ENCODE measurements at places on chromosomes 4 and X.

DNA sequence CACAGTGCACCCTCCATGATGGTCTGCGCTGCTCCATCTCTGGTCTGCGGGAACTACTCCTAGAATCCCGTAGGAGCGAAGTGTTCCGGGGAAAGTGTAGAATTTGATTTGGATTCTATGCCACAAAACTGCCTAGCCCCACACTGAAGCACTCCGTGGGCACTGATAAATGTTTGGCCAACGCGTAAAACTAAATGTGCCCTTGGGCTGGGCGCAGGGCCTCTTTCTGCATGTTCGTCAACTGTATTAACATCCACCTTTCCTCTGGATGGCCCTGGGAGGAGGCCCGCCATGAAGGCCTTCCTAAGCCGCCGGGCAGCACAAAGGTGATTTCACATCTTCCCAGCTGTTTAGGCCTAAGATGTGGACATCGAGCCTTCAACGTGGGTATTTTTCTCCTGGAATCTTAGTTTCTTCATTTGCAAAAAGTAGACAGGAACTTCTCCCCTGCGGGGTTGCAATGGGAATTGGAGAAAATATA is 2.6 kb downstream of the MSX1 start:
- no peak for DNase-seq

- no peak for DNase-seq
Measured at GRCh38 chr4:886244-886643, 45.9 kb downstream of the GAK start.

DNA sequence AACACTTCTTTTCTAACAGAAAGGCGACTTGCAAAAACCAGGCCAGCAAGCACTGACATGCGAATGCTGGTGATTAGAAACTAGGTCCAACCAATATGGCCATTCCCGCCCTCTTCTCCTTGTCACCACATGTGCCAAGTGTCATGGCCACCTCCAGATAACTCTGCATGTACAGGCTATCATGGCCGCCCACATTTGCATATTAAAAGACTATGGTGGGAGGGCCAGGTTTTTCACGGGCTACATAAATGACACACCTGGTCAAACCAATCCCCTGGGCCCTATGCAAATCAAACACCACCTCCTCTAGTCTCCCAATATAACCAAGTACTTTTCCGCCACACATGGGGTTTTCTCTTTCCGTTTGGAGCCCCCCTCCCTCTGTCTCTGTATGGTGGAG is 40.1 kb downstream of the NUDT11 start:
- no peak for DNase-seq

DNA sequence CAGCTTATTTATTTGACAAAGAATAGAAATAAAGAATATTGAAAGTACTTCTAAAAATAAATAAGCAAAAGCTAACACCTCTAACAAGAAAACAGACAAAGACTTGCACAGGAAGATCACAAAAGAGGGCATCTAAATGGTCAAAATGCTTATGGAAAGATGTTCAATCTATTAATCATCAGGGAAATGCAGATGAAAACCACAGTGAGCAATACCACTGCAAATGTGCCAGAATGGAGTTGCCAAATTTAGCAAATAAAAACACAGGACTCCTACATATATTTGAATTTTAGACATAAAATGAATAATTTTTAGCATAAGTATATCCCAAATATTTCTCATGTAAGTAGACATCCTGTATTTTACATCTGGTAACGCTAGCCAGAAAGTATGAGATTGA is 56.1 kb upstream of the HPGD start:
- no peak for DNase-seq

DNA sequence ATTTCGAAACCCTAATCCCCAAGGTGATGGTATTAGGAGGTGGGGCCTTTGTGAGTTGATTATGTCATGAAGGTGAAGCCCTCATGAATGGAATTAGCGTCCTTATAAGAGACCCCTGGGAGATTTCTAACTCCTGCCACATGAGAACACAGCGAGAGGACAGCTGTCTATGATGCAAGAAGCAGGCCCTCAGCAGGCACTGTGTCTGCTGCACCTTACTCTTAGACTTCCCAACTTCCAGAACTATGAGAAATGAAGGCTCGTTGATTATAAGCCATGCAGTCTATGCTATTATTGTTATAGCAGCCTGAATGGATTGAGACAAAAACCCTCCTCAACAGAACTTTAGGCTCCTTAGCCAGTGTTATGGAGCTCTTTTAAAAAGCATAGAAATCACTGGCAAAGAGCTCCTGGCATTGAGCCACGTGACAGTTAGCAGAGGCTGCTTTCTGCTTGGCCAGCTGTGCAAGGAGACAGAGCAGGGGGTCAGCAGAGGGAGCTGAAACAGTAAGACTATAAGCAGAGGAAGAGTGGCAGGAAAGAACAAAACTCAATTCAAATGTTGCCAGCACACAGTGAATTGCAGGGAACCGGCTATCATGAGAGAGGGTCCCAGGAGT is 219.2 kb upstream of the FAT1 start:
- no peak for DNase-seq

DNA sequence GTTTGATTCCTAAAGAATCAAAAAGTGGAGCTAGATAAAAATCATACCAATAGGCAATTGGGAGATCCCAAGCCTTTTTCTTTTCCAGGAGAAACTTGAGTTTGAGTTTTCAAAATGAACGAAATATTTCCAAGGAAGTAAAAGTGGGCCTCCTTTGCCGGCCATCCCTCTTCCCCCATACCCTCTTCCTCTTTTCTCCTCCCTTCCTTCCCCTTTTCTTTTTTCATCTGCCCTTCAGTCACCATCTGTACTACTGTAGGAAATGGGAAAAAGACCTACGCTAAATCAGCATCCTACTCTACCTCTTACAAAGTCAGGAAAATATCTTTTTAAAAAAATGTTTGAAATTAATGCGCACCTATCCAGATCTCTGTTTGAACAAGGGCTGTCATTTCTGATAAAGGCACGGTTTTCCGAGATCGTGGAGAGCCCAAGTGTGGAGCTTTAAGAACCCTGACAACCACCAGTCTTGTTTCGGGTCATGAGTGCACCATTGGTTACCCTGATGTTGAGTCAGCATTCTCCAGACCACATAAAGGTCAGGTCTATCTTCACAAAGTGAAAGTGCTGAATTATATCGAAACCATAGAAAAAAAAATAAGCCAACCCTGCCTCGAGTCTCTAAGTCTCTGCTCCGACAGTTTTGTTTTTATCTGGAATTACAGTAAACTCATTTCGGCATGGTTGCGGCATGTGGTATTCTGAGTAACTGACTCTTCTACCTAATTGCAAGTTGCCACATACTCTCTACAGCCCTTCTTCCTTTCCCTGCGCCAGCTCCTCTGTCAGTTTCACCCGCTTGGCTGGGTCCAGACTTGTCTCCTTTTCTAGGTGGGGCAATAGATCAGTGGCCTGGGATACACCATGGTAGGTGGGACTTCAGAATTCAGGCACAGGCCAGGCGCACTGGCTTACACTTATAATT is 140.2 kb upstream of the KLF3 start:
- no peak for DNase-seq
